Midbrain (tissue), 1 donor: ENCODE measurements at places on chromosomes 16 and 17.

DNA sequence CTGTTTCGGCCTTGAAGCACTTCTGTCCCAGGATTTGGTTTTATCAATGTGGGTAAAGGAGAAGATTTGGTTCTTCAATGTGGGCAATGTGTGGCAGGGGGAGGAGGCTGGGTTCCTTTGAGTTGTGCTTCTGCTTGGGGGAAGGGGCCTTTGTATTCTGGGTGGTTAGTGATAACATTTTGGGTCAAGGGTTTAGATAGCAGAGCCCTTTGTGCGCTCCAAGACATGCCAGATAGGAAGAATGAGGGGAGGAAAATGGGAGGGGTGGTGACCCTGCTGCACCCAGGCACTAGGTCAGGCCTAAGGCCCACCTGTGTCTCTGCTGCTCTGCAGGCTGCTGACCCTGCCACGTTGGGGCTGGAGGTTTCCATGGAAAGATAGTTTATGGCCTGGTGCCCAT is 40.0 kb upstream of the CDC42EP4 start:
- no peak for DNase-seq

GRCh38 chr17:14922411-14922810 is 342.7 kb downstream of the PMP22 start:
- DNase-seq = peak; percentile 61

- DNase-seq = no peak
Measured at GRCh38 chr16:88076211-88076931, 125.1 kb downstream of the BANP start.

DNA sequence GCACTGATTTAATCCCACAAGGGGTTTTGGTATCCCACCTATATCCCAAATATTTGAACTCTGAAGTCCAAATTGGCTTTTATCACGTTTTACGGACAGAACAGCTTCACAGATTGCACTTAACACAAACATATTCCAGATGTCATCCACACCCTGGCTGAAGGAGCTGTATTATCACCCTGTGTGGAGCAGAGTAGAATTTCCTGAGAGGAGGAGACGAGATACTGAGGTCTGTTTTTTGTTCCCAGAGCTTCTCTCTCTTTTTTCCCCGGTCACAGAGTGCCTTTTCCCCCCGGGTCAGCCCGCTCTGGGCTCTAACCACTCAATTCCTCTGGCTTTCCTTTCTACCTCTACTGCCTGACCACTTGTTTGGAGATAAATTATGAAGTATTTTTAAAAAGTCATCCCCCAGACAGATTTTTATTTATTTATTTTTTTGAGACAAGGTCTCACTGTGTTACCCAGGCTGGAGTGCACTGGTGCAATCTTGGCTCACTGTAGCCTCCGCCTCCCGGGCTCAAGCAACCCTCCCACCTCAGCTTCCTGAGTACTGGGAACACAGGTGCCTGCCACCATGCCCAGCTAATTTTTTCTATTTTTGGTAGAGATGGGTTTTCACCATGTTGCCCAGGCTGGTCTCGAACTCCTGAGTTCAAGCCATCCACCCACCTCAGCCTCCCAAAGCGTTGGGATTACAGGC is 30.7 kb downstream of the DNAH2 start:
- no peak for DNase-seq

- no peak for DNase-seq
Measured at GRCh38 chr17:34673995-34674890, 94.9 kb downstream of the TMEM132E start.

DNA sequence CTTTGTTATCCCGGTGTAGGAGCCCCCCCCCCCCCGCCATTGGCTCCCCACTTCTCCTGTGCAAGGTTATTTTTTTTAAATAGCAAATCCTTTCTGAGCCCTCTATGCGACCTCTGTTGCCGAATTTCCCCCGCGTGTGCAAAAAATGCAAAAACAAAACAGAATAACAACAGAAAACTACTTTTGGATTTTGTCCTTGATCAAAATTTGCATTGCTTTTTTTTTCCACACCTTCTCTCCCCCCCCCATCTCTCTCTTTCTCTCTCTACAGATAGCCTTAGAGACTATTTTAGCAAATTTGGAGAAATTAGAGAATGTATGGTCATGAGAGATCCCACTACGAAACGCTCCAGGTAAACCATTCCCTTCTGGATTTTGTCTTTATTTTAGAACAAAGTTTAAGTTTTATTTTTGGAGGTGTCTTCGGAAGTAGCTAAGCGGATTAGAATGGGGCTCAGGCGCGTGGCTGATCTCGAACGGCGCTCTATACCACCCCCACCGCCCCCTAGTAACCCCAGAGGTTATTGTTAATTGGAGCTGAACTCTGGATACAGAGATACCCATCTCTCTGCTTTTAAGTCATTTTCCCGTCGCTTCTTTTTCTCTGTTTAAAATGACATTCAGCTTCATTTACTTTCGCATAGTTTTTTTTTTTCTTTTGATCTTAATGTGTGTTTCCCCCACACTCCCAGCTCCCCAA is 1.0 kb downstream of the MSI2 start:
- DNase-seq = peak; percentile 36

DNA sequence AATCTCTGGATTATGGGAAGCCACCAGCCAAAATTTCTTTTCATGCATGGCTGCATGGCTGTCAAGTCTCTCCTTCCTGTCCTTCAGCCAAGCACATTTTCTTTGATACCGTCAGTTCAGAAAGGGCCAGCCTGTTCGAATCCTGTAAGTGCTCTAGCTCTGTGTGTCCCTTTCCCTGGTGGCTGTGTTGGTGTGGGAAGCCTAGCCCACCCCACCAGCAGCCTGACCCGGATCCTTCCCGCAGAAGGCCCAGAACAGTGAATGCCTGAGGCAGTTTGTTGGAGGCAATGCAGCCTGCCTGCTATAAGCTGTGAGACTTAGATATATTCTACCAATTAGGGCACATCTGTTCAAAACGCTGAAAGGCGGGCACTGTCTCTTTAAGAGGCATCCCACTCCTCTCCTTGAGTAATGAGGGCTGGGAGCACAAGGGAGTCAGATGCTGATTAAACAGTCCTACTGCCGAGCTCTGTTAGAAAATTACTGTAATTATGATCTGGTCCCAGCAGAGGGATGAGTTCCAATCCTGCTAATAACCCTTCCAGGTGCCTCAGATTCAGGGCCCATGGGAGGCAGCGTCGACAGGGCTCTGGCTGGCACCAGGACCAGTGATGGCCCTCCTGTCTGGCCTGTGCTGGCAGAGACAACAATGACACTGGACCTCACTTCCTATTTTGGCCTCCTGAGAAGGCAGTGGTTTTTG is 18.4 kb downstream of the SNX11 start:
- no peak for DNase-seq

DNA sequence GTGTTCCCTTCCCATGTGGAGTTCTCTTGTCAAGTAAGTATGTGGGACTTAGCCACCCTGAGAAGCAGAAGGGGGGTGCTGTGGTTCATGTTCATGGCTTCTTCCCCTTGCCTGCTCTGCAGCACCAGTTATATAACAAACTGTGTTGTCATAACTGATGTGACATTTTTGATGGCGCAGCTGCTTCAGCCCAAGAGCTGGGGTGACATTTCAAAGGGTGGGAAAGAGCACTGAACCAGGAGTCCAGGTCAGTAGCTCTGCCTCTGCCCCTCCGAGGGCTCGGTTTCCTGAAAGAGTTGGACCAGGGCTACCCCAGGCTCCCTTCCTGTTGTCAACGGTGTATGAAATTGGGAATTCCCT is 7.4 kb downstream of the GNAO1 start:
- DNase-seq = no peak

GRCh38 chr16:9279291-9280068 is 188.0 kb downstream of the HAPSTR1 start:
- DNase-seq = no peak

- peak; percentile 74 for DNase-seq
Measured at GRCh38 chr17:81711814-81712467, at the start of gene SLC25A10. Gene SLC25A10, plus strand, starts transcription at chr17:81712284. Its CDS starts 143 bp downstream, at chr17:81712427.

- DNase-seq = no peak
Measured at GRCh38 chr17:2027528-2028233, 2.3 kb upstream of the DPH1 start.
